Thoracic aorta (tissue), 2 donors: ENCODE measurements at places on chromosomes 1 and 21. TPM values are rescaled to one million over a fixed set of nuclear protein-coding genes. Genes with fewer than 3 reads are reported as not detected.

The CLCA4 gene
- not detected for total RNA-seq

The FLG gene
- 3.5 TPM for total RNA-seq

The ALX3 gene
- total RNA-seq, result not detected

The CR1 gene
- total RNA-seq, result 5.0 TPM

The ACTA1 gene
- 2.3 TPM for total RNA-seq

The CELA3A gene
- total RNA-seq, result 2.0 TPM

The RSPH1 gene
- total RNA-seq, result not detected

The BNIPL gene
- 0.14 TPM for total RNA-seq

The C1orf115 gene
- 6.8 TPM for total RNA-seq

GRCh38 chr1:25167269-25168192 is 64.8 kb downstream of the SYF2 start:
- no peaks in the 10 kb centered on the region for H3K27me3 ChIP-seq
- H3K27ac ChIP-seq, result no peak overlapping the region
- no peak overlapping the region for H3K4me3 ChIP-seq
- no peaks in the 10 kb centered on the region for H3K36me3 ChIP-seq
- DNase-seq, result no peak
- H3K4me1 ChIP-seq, result no peaks in the 10 kb centered on the region

DNA sequence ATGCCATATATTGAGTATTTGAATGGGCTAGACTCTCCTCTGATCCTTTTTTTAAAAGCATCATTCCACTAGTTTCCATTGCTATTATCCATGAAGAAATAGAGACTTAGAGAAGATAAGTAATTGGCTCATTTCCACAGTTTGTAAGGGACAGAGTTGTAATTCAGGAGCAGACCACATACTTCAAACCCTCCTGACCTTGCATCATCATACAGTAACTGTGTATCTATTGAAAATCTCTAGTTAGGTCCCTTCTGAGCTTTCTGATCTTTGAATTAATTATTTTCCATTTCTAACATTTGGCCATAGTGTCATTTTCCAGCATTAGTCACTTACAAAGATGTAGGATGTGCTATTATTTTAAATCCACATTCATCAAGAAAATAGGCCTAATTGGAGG is 386.5 kb upstream of the ST6GALNAC5 start:
- no peaks in the 10 kb centered on the region for H3K36me3 ChIP-seq
- H3K27me3 ChIP-seq, result no peaks in the 10 kb centered on the region
- no peaks in the 10 kb centered on the region for H3K4me1 ChIP-seq
- H3K27ac ChIP-seq, result no peak overlapping the region

DNA sequence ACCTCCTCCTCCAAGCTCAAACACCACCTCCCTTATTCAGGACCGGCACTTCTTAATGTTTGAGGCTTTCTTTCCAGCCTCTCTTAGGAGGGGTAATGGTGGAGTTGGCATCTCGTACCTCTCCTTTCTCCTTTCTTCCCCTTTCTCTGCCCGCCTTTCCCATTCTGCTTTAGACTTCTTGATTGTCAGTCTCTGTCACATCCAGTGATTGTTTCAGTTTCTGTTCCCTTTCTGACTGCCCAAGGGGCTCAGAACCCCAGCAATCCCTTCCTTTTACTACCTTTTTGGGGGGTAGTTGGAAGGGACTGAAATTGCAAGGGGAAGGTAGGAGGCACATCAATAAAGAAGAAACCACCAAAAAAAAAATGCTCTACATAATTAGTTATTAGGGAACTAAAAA is 5.6 kb downstream of the ELK4 start:
- no peak overlapping the region for H3K4me3 ChIP-seq
- peaks cover 20% of the 10 kb centered on the region for H3K4me1 ChIP-seq
- H3K36me3 ChIP-seq, result peaks cover 7% of the 10 kb centered on the region
- H3K27me3 ChIP-seq, result no peaks in the 10 kb centered on the region
- H3K27ac ChIP-seq, result no peak overlapping the region

DNA sequence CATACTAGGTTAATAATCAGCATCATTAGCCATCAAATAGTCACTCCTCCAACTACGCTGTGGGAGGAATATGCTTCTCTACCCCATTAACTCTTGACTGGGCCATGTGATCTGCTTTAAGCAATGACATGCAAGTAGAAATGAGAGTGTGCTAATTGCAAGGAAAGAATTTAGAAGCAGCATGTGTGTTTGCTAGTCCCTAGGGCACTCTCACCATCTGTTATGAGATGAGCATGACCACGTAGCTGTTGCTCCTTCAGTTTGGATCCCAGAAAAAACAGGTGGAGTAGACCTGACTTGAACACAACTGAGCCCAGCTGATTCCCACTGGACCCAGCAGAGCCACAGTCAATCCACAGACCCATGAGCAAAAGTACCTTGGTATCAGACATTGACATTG is 19.7 kb upstream of the RGS7 start:
- H3K4me1 ChIP-seq, result no peaks in the 10 kb centered on the region
- no peak overlapping the region for H3K4me3 ChIP-seq
- no peaks in the 10 kb centered on the region for H3K36me3 ChIP-seq
- no peaks in the 10 kb centered on the region for H3K27me3 ChIP-seq
- H3K27ac ChIP-seq, result no peak overlapping the region
- no peak for DNase-seq

GRCh38 chr1:235297579-235297978 is 30.4 kb downstream of the ARID4B start:
- H3K27me3 ChIP-seq, result no peaks in the 10 kb centered on the region
- H3K27ac ChIP-seq, result no peak overlapping the region
- DNase-seq, result no peak
- peaks cover 15% of the 10 kb centered on the region for H3K4me1 ChIP-seq
- no peaks in the 10 kb centered on the region for H3K36me3 ChIP-seq

DNA sequence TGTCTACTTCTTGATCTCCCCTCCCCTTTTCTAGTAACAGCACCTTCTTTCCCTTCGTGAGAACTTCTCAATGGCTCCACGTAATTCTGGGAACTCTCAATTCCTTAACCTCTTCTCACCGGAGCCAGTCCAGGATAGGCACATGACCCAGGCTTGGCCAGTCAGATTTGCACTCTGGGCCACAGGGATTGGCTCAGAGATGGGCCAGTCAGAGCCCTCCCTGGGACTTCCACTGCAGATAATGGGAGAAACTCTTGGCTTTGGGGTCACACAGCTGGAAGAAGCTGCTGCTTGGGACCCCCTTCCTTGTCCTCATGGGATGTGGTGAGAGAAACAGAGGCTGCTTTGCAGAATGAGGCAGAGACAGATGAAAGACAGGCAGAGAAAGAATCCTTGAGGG is 302.3 kb downstream of the PTPRU start:
- H3K4me3 ChIP-seq, result no peak overlapping the region
- no peak overlapping the region for H3K27ac ChIP-seq

- no peaks in the 10 kb centered on the region for H3K36me3 ChIP-seq
- no peak overlapping the region for H3K4me3 ChIP-seq
- no peak overlapping the region for H3K27ac ChIP-seq
- DNase-seq, result no peak
- H3K27me3 ChIP-seq, result no peaks in the 10 kb centered on the region
- H3K4me1 ChIP-seq, result no peaks in the 10 kb centered on the region
These were observed 319.8 kb upstream of the RRP15 start for GRCh38 chr1:217965156-217965786.

DNA sequence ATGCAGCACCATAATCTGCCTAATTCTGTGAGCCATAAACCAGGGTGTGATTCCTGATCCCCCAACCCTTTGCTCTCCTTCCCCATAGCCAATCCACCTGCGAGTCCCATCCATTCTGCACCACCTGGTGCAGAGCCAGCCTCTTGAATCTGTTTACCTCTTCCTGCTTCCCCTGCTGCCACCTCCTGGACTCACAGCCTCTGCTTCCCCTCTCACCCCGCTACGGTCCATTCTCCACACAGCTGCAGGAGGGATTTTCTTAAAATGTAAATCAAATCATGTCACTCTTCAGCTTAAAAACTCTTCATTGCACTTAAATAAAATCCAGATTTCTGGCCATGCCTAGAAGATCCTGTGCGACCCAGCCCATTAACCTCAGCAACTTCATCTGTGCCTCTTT is 186.7 kb downstream of the FOXD2 start:
- H3K36me3 ChIP-seq, result no peaks in the 10 kb centered on the region
- no peak for DNase-seq
- H3K4me1 ChIP-seq, result peaks cover 15% of the 10 kb centered on the region
- no peaks in the 10 kb centered on the region for H3K27me3 ChIP-seq

- H3K27ac ChIP-seq, result no peak overlapping the region
- no peak for DNase-seq
- no peaks in the 10 kb centered on the region for H3K27me3 ChIP-seq
- H3K4me3 ChIP-seq, result peak overlapping the region; percentile 64
- no peaks in the 10 kb centered on the region for H3K36me3 ChIP-seq
- H3K4me1 ChIP-seq, result peaks cover 14% of the 10 kb centered on the region
These were observed 1.1 kb downstream of the NMNAT2 start for GRCh38 chr1:183416850-183417771.

GRCh38 chr1:94239796-94240195 is 2.4 kb upstream of the ARHGAP29 start:
- no peak overlapping the region for H3K4me3 ChIP-seq
- H3K27me3 ChIP-seq, result no peaks in the 10 kb centered on the region
- no peaks in the 10 kb centered on the region for H3K4me1 ChIP-seq
- no peak overlapping the region for H3K27ac ChIP-seq
- no peaks in the 10 kb centered on the region for H3K36me3 ChIP-seq

- H3K36me3 ChIP-seq, result no peaks in the 10 kb centered on the region
- H3K27me3 ChIP-seq, result no peaks in the 10 kb centered on the region
- DNase-seq, result no peak
- H3K27ac ChIP-seq, result no peak overlapping the region
- H3K4me1 ChIP-seq, result no peaks in the 10 kb centered on the region
These were observed 134.1 kb upstream of the RAB4A start for GRCh38 chr1:229136822-229137221.

GRCh38 chr1:39692152-39693074 is 1.2 kb upstream of the HPCAL4 start:
- no peaks in the 10 kb centered on the region for H3K36me3 ChIP-seq
- no peak overlapping the region for H3K27ac ChIP-seq
- peaks cover 22% of the 10 kb centered on the region for H3K4me1 ChIP-seq
- H3K4me3 ChIP-seq, result peak overlapping the region; percentile 73

- DNase-seq, result no peak
- no peak overlapping the region for H3K27ac ChIP-seq
- no peak overlapping the region for H3K4me3 ChIP-seq
- no peaks in the 10 kb centered on the region for H3K4me1 ChIP-seq
- H3K27me3 ChIP-seq, result no peaks in the 10 kb centered on the region
- peaks cover 45% of the 10 kb centered on the region for H3K36me3 ChIP-seq
These were observed 49.7 kb downstream of the S100B start for GRCh38 chr21:46555225-46555617.

GRCh38 chr1:193656841-193657240 is 470.4 kb upstream of the B3GALT2 start:
- H3K4me1 ChIP-seq, result peaks cover 10% of the 10 kb centered on the region
- H3K36me3 ChIP-seq, result no peaks in the 10 kb centered on the region
- H3K4me3 ChIP-seq, result no peak overlapping the region
- no peak for DNase-seq

GRCh38 chr1:50950396-50950795 is 9.7 kb downstream of the FAF1 start:
- H3K4me1 ChIP-seq, result no peaks in the 10 kb centered on the region
- no peak overlapping the region for H3K4me3 ChIP-seq

DNA sequence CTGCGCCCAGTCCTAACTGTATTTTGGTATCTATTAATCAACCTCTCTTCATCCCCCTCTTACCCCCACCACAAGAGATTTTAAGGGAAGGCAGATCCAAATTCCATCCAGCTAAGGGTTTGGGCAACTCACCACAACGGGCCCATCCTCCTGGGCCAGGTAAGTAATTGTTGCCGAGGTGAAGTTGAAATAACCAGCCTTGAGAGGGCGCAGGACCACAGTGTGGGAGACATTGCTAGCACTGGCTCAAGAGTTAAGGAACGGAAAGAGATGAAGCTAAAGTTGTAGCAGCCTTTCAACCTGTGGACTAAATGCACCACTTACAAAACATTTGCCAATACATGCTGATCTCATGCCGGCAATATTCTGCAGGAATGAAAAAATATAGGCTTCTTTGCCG is 5.9 kb downstream of the SSR2 start:
- no peak overlapping the region for H3K27ac ChIP-seq
- H3K4me1 ChIP-seq, result peaks cover 11% of the 10 kb centered on the region
- H3K4me3 ChIP-seq, result no peak overlapping the region
- DNase-seq, result no peak
- H3K27me3 ChIP-seq, result no peaks in the 10 kb centered on the region

DNA sequence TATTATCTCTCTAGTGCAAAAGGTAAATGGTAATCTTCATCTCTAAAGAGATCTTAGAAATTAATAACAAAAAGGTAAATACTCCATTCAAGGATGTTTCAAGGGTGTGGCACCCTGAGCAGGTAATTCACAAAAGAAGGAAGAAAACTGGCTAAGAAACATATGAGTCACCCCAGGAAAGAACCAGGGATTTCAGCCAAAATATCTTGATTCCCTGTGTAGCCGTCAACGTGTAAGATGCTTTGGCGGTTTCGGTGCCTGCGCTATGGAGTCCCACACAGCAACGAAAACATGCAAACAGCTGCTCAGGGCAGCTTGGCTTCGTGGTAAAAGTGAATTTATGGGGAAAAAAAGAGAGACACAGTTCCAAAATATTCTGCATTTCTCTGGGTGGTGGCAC is 3.7 kb downstream of the ITGB2 start:
- no peaks in the 10 kb centered on the region for H3K4me1 ChIP-seq
- no peak overlapping the region for H3K27ac ChIP-seq
- no peaks in the 10 kb centered on the region for H3K27me3 ChIP-seq

DNA sequence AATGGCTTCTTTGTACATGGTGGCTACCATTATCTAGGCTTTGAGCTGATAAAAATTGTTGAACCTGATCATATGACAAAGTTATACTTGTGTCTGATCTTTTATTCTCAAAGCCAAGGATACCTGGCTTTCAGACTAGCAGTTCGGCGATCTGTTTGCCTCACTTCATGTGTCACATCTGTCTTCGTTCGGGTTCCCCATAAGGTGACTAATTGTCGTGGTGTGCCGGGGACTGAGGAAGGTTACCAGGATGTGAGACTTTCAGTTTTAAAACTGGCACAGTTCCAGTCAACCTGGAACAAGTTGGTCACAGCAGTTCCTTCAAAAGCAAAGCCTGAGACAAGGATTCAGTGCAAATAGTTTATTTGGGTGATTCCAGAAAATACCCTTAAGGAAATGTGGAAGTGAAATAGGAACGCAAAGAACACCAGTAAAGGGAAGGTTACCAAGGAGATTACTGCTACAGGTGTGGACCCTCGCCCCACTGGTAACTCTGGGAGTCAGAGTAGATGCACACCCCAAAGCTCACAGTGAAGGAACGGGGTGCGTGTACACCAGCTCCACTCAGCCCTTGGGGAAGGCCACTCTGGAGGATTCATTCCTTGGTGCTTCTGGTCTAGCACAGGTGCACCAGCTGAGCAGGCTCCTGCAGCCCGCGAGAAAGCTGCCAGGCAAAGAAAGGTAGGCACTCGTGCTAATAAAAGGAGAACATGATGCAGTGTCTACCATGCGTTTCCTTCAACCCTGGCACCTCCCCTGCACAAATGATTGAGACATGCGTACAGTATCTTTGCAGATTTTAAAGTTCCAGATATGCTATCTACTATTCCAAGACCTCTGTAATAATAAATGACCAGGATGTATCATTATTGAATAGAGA is 69.0 kb downstream of the VWA5B1 start:
- no peak overlapping the region for H3K4me3 ChIP-seq
- no peak for DNase-seq
- H3K36me3 ChIP-seq, result no peaks in the 10 kb centered on the region
- no peak overlapping the region for H3K27ac ChIP-seq
- peaks cover 6% of the 10 kb centered on the region for H3K4me1 ChIP-seq
- H3K27me3 ChIP-seq, result no peaks in the 10 kb centered on the region
